G401 (cell line): ENCODE measurements at places on chromosomes 4 and X.
A peak's percentile ranks its signal among the peaks of the same experiment; 100 is the strongest.

GRCh38 chr4:80086296-80086695, 13.3 kb upstream of the ANTXR2 start:
- no peak for DNase-seq

- DNase-seq: peak; percentile 30
These were observed 102.6 kb downstream of the PHEX start for GRCh38 chrX:22134681-22135080.

GRCh38 chr4:30767147-30767845, 47.1 kb downstream of the PCDH7 start:
- no peak for DNase-seq

DNA sequence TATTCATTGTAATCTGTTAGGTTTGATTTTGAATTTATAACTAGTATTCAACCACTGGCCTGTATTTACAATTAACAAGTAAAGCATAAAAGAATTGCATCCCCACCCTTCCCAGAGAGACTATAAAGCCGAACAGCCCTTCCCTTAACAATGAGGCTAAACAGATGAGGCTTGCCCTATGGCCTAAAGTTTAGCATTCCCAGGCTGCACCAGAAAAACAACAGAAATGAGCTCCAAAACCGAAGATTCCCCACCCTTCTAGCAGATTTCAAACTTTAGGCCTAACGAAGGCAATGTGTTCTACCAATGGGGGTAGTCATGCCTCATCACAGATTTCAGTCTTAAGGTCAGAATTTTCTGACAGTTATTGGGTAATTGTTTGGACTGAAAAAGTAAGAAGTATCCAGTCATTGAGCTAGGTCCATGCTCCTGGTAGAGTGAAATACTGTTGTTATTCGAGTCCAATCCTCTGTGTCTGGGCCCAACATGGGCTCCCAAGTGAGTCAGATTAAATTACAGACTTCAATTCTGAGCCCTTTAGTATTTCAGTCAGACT, 197.6 kb downstream of the ANTXR2 start:
- no peak for DNase-seq

- no peak for DNase-seq
These were observed 102.3 kb downstream of the WWC2 start for GRCh38 chr4:183201331-183201730.

GRCh38 chr4:111323496-111323895, 700.6 kb upstream of the PITX2 start:
- no peak for DNase-seq

- DNase-seq: no peak
These were observed 157.8 kb downstream of the ANTXR2 start for GRCh38 chr4:79915246-79915645.

GRCh38 chr4:102334624-102335023, 10.7 kb downstream of the SLC39A8 start:
- no peak for DNase-seq

- peak; percentile 23 for DNase-seq
These were observed 518 bp downstream of the ARMCX1 start for GRCh38 chrX:101550751-101551379.

DNA sequence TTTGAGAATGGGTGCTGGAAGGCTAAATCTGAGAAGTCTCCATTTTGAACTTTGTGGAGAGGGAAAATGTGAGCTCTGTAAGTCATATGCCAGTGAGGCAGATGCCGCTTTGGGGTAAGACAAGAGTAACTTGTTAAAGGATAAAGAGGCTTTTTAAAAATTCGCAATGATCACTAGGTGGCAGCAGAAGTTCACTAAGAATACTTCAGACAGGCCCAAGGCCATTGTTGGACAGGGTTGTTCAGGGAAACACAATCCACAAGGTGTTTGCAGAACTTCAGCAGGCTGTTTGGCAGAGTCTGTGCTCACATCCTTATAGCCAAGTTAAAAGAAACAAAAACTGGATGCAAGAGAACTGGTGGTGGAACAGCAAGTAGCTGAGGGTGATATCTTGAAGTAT, 13.7 kb upstream of the PIGA start:
- DNase-seq: peak; percentile 59

DNA sequence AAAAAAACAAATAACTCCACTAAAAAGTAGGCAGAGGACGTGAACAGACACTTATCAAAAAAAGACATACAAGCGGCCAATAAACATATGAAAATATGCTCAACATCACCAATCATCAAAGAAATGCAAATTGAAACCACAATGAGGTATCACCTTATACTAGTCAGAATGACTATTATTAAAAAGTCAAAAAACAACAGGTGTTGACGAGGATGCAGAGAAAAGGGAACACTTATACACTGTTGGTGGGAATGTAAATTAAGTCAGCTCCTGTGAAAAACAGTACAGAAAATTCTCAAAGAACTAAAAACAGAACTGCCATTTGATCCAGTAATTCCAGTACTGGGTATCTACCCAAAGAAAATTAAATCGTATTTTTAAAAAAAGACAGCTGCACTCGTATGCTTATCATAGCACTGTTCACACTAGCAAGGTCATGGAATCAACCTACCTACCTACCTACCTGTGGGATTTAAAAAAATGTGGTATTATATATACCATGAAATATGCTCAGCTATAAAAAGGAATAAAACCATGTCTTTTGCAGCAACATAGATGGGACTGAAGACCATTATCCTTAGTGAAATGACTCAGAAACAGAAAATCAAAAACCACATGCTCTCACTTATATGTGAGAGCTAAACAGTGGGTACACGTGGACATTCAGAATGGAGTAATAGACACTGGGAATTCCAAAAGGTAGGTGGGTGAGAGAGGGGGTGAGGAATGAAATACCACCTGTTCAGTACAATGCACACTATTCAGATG, 24.8 kb upstream of the PTPN13 start:
- DNase-seq: no peak

GRCh38 chr4:68865760-68866159, 50.0 kb downstream of the UGT2B10 start:
- DNase-seq: no peak

GRCh38 chr4:2298532-2298991, 36.7 kb upstream of the MXD4 start:
- peak; percentile 53 for DNase-seq

- DNase-seq: no peak
These were observed 8.8 kb upstream of the CDK16 start for GRCh38 chrX:47209508-47210238.

- no peak for DNase-seq
These were observed 13.3 kb upstream of the PITX2 start for GRCh38 chr4:110636171-110636679.

DNA sequence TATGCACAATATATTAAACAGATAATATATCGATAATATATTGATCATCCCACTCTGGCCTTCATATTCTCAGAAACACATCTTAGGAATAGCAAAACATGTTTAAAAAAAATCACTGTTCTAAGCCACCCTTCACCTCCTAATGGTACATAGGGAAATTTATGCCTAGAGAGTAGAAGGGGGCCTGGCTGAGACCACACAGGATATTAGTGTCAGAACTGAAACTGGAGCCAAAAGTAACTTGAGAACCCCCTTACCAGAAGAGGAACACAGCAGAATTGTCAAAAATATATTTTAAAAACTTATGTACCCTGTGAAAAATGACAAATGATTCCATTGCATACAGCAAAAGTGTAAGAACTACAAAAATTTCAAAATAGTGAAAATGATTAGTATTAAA, 173.1 kb downstream of the VSIG4 start:
- no peak for DNase-seq

DNA sequence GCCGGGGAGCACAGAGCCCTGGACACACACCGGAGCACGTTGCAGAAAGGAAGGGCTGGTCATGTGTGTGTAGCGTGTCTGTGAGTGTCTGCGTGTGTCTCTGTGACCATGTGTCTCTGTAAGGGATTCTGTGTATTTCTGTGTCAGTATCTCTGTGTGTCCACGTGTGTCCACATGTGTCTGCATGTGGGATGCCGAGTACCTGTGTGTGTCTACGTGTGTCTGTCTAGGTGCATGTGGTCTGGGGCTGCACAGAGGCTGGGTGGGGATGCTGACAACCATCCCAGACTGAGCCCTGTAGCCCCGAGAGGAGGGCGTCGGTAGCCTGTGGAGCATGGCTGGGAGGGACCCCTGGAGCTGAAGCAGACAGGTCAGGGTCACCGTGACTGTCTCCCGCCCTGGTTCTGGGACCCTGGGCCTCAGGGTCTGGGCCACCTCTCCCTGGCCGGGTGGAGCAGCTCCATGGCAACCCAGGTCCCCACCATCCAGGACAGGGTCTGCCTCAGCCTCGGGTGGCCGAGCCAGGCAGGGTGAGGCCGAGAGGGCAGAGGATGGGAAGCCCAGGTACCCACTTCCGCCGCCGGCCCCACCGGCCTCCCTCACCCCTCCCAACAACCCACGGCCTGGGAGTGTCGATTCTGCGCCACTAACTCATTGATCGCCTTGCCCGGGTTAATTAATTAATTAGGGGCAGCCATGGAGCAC, 122.7 kb downstream of the FAM53A start:
- DNase-seq: no peak

- DNase-seq: peak; percentile 33
These were observed 381.2 kb downstream of the RAPGEF2 start for GRCh38 chr4:159483782-159484741.

DNA sequence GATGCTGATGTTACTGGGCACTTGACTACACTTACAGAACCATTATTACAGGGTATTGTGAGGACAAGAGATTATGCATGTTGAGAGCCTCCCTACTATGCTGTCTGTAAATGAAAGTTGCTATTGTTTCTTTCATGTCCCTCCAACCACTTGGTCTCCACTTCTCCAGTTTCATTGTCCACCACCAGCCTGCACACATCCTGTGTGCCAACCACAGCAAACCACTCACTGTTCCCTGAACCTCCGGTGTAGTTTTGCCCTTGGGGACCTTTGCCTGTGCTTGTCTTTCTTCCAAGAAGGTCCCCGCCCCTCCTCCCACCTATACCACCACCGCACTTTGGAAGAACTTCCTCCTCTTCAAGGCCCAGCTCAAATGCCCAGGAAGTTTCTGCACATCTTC, 43.1 kb upstream of the AFF2 start:
- no peak for DNase-seq

GRCh38 chr4:83267121-83267829, 17.3 kb downstream of the COQ2 start:
- DNase-seq: no peak

- DNase-seq: no peak
These were observed 156.6 kb downstream of the FHIP1A start for GRCh38 chr4:151565583-151565982.

GRCh38 chrX:123685232-123685631, 47.6 kb downstream of the THOC2 start:
- DNase-seq: no peak

GRCh38 chr4:66585767-66586166, 915.5 kb upstream of the EPHA5 start:
- DNase-seq: no peak

DNA sequence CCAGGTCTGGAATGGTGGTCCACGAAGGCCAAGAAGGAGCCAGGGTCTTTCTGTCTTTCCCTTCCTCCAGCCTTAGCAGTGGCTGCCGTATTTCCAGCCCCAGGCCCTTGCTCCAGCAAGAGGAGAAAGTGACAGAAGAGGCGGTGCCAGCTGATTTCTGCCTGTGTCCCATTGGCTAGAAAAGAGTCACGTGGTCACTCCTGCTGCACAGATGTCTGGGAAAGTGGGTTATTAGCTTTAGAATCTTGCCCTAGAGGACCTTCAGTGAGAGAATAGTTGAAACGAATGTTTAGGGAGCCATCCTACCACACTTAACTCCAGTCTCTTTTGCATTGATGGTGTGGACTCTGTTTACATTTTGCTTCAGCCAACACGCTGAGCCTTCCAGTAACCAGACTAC, 99.3 kb upstream of the BCOR start:
- DNase-seq: no peak

- DNase-seq: no peak
These were observed 9.0 kb upstream of the BCOR start for GRCh38 chrX:40106676-40107290.

DNA sequence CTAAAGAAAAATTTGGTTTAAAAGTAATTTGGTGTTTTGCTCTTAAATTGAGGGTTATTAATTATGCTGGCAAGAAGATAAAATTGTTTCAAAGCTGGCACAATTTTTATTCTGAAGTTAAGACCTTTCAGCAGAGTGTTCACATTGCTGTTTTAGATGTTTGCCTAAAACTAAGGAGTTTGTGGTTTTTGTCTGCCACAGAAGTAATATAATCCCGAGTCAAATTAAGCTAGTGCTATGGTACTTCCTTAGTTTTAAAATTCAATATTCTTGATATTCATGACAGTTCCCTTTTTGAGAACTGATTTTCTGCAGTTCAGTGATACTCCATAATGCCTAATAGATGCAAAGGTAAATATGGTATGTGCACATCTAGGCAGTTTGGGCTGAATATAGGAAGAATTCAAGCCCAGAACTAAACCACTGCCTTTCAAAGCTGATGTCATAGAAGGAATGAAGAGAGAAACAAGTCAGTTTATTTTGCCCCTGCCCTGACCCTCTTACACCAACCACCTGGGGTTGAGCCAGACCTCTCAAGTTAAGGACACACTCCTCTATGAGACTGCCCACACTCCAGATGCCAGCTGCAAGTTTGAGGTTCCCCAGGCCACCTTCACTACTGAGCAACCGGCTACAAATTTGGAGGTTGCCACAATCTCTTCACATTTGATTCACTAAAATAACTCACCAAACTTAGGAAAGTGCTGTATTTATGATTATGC, 32.1 kb upstream of the VEGFC start:
- DNase-seq: no peak

- DNase-seq: no peak
These were observed 100.8 kb downstream of the DOCK11 start for GRCh38 chrX:118596390-118596789.

DNA sequence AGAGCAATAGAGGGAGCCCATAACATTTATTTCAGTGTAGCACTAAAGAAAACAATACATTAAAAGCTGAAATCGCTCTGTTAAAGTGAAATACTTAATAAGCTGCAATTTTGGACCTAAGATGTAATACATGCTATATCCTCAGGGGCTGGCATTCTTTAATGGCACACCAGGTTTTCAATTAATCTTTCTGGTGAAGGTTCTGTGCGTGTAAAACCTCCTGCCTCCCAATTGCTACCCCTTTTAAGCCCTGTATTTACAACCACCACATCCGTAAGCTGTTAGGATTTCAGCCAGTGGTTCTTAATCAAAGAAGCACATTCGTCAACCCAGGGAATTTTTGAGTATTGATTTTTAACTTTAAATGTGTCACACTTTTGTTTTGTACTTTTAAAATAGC, 7.6 kb upstream of the COMMD8 start:
- no peak for DNase-seq
